ENCODE measurements at places on chromosomes 7 and 10.

- DNase-seq = peak; percentile 7
Observed at GRCh38 chr7:133409966-133410365, 157.1 kb downstream of the EXOC4 start.

- no peak for DNase-seq
Observed at GRCh38 chr7:49333180-49333881, 409.0 kb downstream of the CDC14C start.

DNA sequence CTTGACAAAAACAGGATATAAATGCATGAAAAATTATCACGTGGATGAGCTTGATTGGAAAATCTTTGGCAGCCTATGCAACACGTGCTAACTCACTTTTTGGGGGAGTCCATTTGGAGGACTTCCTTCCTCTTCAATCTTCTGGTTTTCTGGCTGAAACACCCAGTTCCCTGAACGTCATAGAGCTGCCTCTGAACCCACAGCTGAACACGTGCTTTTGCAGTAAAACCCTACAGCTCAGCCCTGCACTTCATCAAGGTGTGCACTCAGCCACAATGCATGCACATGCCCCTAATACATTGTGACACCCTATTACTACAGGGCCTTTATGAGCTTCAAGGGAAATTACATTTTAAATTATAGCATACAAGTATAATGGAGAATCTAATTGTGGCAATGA lies 808.7 kb upstream of the AUTS2 start:
- no peak for DNase-seq

DNA sequence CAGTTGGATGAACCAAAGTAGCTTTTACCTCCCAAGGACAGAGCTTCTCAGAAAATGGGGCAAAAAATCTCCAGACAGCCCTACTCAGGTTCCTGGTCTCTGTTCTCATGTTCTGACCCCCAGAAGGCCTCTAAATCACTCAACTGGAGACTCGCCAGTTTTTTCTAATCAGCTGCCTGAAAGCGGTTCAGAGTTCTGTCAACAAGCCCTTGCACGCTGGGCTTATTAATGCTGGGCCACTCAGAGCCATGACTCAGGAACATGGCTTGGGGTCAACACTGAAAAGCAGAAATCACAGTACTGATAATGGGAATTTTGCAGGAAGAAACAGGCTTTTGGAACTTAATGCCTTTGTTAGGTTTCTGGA lies 15.3 kb downstream of the ECHDC3 start:
- no peak for DNase-seq

DNA sequence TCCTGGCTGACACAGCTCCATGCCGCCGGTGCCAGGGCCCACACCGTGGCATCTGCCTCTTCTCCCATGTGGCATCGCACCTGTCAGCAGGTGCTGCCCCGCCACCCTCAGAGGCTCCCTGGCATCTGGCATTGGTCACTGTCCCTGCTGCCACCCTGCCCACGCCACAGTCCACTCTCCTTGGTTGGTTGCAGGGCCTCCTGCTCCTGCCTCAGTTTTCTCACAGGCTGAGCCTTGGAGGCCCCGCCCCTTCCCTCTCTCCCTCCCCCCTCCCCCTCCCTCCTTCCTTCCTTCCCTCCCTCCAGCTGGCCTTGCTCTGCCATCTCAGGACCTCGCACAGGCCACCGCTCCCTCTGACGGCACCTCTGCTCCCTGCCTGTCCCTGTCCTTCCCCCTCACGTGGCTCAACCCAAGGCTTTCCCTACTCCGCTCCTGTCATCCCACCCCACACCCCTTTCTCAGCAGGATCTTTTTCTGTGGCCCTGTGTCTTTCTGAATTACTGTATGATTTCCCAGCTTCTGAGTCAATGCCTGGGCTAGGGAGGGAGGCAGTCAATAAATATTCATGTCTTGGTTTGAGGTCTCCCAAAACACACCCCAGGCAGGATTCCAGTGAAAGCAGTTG lies 87.4 kb downstream of the INPP5A start:
- no peak for DNase-seq

DNA sequence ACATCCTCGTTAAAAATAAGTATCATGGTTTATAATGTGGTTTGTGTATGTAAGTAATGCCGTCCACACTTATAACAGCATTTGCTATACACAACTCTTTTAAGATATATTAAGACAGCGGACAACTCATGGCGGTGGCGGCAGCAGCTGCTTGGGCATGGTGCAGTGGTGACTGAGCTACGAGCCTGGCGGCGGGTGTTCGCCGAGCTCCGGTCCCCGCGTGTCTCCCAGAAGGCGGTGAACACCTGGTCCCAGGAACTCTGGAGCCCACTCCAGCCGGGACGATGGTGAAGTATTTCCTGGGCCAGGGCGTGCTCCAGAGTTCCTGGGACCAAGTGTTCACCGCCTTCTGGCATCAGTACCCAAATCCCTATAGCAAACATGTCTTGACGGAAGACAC lies 38.8 kb downstream of the JMJD1C start:
- no peak for DNase-seq

- no peak for DNase-seq
Observed at GRCh38 chr10:45515630-45516029, 141.6 kb downstream of the ALOX5 start.

GRCh38 chr7:2478800-2479199 lies 2.6 kb upstream of the GRIFIN start:
- no peak for DNase-seq

DNA sequence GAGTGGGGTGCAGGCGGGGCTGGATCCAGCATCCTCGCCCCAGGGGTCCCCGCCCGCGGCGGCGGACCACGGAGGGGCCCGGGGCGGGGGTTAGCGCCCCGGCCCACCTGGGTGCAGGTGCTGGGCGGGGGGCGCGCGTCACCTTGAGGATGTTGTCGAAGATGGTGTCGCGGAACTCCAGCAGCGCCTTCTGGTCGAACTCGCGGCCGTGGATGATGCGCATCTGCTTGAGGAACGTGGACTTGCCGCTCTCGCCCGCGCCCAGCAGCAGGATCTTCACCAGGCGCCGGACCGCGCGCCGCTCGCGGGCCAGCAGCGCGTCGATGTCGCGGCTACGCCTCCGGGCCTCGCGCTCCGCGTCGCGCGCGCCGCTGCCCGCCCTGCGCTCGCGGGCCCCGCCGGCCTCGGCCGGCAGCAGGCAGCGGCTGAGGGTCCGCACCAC lies 376 bp downstream of the GNA12 start:
- DNase-seq = no peak

- no peak for DNase-seq
Observed at GRCh38 chr7:28078036-28078901, 102.3 kb downstream of the JAZF1 start.

- no peak for DNase-seq
Observed at GRCh38 chr7:129801882-129802281, 150.9 kb downstream of the UBE2H start.

DNA sequence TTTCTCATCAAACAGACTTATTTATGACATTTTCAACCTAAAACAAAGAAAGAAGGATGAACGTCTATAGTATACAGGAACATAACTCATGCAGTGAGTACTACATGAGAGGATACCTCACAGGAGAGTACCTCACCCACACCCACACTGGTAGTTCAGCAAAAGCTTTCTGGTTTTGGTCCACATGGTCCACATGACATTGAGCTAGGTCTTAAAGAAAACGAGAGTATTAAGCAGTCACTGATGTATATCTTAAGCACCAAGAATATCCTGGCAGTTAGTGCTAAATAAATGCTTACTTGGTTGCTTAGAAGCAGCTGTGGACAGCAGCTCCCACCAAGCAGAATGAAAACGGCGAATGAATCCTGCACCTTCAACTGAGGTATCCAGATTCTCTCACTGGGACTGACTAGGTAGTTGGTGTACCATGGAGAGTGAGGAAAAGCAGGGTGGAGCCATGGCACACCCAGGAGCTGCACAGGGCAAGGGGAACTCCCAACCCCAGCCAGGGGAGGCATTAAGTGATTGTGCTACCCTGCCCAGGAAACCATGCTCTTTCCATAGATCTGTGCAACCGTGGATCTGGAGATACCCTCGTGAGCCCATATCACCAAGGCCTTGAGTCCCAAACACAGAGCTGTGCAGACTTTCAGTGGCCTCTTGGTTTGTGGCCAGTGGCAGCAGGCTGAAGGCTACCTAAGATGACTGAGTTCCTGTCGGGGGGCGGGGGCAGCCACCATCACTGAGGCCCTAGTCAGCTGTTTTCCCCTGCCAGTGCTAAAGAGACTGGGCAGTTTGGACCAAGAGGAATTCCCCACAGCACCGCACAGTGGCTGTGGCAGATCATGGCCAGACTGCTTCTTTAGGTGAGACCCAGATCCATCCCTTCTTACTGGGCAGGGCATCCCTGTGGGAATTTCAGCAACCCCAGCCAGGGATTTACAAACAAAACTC lies 143.4 kb downstream of the SGMS1 start:
- no peak for DNase-seq

- DNase-seq = no peak
Observed at GRCh38 chr7:5489991-5490536, 66.4 kb upstream of the TNRC18 start.

- no peak for DNase-seq
Observed at GRCh38 chr7:142030294-142030693, 34.6 kb downstream of the MGAM start.

- no peak for DNase-seq
Observed at GRCh38 chr10:90855126-90855525, 2.7 kb downstream of the HTR7 start.

DNA sequence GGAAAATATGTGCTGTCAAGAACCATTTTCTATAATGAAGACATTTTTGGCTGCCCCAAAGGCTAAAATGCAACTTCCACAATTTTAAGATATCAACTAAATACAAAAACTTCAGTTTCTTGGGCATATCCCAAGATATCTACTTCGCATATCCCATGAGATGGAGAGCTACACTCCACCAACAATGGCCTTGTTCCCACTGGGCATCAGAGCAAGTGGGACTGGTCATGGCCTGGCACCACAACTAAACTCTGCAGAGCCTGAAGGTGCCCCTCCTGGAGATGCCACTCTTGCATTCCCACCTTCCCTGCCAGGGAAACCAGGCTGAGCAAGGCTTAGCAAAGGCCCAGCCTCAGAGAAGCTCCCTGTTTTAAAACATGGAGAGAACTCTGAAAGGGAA lies 75.8 kb upstream of the LRRC17 start:
- no peak for DNase-seq

- no peak for DNase-seq
Observed at GRCh38 chr10:104850023-104850422, 208.9 kb downstream of the SORCS3 start.

- DNase-seq = peak; percentile 46
Observed at GRCh38 chr10:96587264-96588059, 650 bp upstream of the TM9SF3 start.

DNA sequence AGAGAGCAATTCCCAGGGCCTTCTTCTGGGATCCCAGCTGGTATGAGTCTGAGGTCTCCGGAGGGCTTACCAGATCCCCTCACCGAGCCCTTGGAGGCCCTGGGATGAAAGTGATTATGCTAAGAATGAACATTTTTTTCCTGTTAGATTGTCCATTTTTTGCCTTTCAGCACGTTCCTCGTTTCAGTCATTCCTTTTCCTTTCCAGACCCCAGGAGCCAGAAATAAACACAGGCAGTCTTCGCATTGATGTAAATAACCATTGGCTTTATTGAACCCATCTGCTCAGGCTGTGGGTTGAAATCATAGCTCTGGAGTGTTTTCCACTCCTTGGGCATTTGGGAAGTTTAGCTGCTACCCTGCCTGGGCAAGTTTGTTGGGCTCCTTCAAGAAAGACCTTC lies 320.9 kb upstream of the AUTS2 start:
- DNase-seq = no peak

DNA sequence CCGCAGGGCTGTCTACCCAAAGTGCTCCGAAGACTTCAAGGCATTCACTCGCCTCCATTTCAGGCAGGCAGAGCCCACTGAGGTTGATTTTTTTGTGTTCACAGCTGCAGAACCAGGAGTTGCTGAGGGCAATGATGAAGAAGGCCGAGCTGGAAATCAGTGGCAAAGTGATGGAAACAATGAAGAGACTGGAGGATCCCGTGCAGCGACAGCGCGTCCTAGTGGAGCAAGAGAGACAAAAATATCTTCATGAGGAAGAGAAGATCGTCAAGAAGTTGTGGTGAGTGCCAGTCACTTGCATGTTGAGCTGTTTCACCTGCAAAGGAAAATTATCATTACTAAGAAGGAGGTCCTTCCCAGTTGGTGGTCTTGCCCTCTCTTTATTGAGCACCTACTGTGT lies 210.5 kb downstream of the ARHGAP21 start:
- peak; percentile 25 for DNase-seq

GRCh38 chr7:44979481-44980392 lies 922 bp upstream of the MYO1G start:
- DNase-seq = no peak

DNA sequence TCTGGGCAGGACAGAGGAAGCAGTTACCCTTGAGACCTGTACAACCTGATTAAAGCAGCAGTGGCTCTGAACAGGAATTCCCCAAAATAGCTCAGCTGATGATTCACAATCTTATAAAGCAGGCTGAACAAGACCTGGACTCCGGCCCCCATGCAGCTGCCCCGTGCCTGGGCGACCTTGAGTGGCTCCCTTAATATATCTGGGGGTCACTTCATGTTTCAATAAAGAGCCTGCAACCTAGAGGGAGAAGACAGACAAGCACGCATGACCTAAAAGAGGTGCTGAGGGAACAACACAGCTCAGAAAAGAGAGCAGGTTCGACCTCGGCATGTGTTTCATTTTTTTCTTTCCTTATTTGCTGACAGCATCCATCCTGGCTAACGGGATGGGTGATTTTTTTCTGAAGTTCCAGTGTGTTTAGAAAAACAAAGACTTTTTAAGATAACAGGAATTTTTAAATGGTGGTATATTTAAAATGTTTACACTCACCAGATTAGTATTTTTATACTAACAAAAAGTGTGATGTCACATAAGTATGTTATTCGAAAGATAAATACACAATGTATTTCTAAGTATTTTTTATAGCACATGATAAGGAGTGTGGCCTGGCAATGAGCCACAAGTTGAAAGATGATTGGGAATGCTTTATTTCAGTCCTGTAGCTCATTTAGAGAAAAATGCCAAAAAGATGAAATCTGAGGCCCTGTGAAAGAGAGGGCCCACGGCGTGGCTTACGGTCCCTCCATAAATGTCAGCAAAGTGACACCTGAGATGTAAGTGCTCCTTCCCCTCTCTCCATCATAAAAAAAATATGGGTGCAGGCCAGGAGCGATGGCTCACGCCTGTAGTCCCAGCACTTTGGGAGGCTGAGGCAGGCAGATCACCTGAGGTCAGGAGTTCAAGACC lies 161.3 kb downstream of the SLIT1 start:
- peak; percentile 15 for DNase-seq

GRCh38 chr7:28672397-28672797 lies 260.1 kb downstream of the CREB5 start:
- no peak for DNase-seq
